ENCODE measurements at places on chromosomes 7 and 10.

- DNase-seq = no peak
These were observed 386.5 kb upstream of the PFKP start for GRCh38 chr10:2680821-2681220.

DNA sequence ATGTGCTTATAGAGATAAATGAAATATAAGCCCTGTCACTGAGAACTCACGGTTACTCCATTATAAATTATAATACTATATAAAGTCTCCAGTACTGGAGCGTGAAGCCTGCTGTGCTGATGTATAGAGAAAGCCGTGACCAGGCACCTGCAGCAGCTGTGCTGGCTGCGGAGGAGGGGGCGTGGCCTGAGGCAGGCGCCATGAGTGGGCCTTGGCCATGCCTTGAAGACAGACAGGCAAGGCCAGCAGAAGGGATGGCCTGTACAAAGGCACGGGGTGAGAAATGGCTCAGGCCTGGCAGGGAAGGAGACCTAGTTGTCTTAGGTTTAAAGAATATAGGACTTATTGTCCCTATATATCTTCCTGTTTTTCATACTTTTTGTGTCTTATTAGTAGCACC, 218.5 kb upstream of the STK17A start:
- DNase-seq = no peak

GRCh38 chr7:26369593-26369992, 77.9 kb downstream of the SNX10 start:
- DNase-seq = peak; percentile 16

GRCh38 chr10:101781984-101782810, 1.0 kb downstream of the NPM3 start:
- DNase-seq = no peak

- DNase-seq = no peak
These were observed 35.8 kb upstream of the DIP2C start for GRCh38 chr10:725302-725701.

GRCh38 chr7:3430588-3430987, 129.5 kb downstream of the SDK1 start:
- no peak for DNase-seq

DNA sequence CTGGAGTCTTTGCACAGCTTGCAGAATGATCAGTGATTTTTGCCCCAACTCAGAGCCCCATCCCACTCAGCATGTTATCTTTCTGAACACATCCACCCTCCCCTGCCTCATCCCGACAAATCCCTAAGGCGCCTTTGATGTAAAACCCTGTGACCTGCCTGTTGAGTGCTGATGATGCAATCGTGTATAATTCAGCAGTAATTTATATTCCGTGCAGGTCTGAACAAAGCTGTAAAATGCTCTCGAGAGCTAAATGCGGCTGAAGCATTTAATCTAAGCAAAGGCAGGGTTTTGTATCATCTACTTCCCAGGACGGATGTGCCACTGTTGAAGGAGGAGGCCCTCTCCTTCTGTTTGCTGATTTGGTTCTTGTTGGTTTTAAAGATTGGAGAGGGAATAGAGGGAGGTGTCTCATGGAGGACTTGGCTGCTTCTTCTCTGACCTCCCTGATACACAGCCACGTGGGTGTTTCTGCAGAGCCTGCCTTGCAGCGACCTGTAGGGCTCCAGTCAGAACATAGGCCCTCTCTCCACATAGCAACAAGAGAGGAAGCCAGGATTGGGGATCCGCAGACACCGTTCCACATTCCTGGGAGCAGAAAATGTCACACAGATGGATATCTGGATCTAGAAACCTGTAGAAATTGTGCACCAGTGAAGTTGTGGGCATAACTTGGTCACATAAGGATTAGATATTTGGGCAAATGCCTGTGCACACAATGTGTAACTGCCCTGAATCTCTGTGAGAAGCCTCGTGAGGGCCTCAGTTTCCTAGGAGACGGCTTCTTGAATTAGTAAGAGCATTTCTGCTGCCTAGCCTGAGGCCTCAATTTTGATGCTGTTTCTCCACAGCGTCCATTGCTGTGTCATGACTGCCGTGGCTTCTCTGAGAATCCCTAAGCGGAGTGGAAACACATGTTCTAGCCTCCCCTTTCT, 90.2 kb upstream of the AGK start:
- DNase-seq = no peak

DNA sequence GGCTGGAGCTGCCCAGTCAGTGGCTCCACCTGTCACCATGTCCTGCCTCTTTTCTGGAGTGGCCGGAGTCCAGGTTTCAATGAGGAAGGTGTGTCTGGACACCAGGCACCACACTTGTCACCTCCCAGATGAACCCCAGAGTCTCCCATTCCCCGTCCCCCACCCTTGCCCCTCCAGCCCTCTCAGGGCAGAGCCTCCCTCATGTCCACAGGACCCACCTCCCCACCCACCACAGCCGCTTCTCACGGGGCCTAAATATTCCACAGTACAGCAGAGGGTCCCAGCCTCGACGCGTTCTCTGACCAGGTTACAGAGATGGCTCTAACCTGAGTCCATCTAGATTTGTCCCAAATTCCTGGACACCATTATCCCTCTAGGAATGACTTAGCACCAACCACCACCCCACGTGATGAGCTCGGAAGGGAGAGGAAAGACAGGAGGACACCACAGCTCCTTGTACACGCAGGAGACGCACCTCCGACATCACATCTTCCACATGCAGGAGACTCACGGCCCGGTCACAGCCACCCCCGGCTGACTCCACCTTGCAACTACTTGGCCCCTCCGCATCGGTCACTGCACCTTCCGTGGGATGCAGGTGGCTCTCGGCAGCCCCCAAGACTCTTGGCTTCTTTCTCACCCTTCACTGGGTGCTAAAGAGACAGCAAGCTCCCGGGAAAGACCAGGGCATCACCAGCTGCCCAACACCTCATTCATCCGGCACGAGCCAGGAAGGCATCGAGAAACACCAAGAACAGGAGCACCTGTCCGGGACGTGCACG, 560.2 kb downstream of the DNAJB6 start:
- no peak for DNase-seq

DNA sequence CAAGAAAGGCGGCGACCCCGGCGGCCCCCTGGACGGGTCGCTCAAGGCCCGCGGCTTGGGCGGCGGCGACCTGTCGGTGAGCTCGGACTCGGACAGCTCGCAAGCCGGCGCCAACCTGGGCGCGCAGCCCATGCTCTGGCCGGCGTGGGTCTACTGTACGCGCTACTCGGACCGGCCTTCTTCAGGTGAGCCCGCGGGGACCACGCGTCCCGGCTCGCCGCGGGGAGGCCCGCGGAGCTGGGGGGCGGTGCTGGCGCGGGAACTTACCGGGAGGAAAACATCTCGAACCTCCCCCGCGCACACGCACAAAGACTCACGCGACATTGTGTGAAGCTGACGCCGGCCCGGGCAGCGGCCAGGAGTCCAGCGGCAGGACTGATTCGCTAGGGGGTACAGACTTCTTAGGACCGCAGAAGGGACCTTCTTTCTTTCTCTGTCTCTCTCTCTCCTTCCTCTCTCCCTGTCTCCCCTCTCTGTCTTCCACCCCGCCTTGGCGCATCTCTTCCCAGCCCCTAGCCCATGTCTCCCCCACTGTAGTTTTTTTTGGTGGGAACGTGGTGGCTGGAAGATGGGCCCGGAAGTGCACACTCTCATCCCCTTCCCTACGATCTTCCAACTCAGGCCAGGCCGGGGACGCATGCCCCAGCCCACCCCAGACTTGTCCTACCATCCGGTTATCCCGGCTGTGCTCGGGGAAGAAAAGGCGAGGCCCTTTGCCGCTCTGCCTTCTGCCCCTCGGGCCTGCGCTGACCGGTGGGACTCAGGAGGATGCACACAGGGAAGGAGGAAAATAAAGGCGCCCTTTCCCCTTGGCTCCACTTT, 1.2 kb downstream of the EN2 start:
- DNase-seq = no peak

GRCh38 chr7:84060760-84061261, 133.8 kb downstream of the SEMA3A start:
- no peak for DNase-seq

DNA sequence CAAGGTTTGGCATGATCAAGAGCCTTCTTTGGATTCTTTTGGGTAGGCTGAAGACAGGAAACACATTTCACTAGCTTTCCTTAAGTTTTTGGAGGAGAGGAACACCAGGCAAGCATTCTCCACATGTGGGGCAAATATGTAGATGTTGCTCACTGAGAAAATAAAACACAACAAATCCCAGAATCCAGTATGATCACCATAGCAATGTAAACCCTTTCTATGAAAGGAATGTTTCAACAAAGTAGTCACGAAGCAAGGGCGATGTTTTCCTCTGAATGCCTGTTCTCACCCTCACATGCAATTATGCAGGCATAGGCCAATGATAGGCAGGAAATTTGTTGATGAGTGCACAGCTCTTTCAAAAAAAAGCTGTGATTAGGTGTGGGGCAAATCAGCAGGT, 20.5 kb upstream of the CEP41 start:
- DNase-seq = no peak
